ENCODE measurements at places on chromosomes 4 and X.

- DNase-seq = no peak
These were observed 68.4 kb upstream of the RELL1 start for GRCh38 chr4:37754410-37755185.

GRCh38 chr4:184674011-184674410, 24.5 kb downstream of the PRIMPOL start:
- DNase-seq = no peak

DNA sequence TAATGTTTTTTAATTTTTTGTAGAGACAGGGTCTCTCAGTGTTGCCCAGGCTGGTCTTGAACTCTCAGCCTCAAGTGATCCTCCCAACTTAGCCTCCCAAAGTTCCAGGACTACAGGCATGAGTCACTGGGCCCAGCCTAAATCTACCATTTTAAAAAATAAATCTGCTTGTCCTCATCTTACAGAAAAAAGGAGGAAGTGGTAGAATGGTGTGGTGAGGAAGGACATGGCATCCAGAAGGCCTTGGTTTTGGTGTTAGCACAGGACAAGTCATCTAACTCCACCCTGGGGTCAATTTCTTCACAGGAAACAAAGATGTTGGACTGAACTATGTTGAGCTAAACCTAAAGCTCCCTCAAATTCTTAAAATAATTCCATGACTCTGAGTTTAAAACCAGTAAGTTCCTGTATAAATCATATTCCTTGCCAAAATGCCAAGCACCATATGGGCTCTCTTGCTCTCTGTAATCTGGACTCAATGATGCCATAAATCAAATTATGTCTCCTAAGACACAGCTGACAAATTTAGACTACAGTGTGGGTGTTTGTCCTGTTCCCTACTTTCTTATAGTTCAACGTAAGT, 253.9 kb upstream of the NOCT start:
- no peak for DNase-seq

DNA sequence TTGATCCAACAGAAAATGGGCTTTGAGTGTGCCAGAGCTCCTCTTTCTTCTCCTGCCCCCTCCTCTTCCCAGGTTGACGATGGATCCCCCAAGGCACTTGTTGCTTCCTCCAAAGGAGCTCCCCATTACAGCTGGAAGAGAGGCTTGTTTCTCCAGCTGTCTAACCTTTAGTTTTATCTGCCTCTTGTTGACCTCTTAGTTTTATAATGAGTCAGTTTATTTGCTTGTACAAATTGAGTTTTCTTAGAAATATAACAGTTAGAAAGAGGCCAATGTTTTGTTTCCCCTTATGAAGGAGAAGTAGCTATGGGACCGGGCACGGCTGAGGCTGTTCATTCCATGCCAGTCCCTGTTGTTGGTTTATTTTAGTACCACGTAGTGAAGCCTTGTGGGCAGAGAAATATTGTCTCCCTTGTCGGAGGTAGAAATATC, 158.2 kb downstream of the SPRY1 start:
- DNase-seq = no peak

DNA sequence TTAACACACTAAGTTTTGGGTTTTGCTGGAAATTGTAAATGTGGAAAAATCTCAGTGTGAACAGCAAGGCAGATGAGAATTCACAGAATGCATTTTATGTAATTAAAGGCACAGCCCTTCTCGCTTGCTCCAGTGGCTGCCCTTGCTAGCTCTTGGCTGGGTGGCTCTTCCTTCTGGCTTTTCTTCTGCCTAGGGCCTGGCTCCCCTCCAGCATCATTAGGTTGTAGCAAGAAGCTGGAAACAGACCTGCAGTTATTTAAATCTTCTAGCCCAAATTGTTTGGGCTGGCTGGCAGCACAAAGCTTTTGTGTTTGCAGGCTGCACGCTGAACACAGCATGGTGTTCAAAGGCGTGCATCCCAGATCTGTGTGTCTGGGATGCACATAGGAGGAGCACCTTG, 56.5 kb downstream of the LIMCH1 start:
- peak; percentile 91 for DNase-seq

DNA sequence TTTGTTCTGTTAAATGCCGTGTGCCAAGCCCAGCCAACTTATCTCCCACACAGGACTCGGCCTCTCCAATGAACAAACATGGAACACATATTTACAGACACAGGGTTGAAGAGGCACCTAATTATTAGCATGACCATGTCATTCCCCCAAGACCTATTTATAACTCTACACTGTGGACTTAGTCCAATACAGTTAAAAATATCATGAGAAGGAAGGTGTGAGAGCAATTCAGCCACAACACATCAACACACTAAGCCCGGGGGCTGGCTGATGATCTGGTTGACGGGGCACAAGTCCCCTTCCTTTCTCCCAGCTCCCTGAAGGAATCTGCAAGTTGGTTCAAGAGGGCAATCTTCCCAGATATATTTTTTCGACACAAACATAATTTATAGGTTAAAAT, 28.1 kb downstream of the MANBA start:
- DNase-seq = no peak

GRCh38 chr4:2817701-2818350, 24.9 kb downstream of the SH3BP2 start:
- no peak for DNase-seq

DNA sequence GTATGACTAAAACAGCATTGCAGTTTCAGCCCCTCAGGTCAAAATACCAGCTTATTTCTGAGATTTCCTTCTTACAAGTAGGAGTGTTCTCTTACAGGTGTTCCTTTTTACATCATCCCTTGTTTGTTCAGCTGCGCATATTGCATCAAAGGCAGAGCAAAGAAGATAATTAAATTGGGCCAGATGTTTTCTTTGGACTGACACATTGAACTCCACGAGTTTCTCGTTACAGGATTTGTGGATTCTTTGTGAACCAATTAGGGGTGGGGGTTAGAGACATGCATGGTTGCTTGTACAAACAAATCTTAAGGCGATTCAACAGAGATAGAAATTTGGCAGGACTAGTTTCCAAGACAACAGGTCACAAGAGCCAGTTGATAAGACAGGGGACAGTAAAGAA, 95.7 kb downstream of the SPANXN4 start:
- DNase-seq = no peak

- DNase-seq = no peak
These were observed 852.4 kb downstream of the CCSER1 start for GRCh38 chr4:90979556-90979955.

DNA sequence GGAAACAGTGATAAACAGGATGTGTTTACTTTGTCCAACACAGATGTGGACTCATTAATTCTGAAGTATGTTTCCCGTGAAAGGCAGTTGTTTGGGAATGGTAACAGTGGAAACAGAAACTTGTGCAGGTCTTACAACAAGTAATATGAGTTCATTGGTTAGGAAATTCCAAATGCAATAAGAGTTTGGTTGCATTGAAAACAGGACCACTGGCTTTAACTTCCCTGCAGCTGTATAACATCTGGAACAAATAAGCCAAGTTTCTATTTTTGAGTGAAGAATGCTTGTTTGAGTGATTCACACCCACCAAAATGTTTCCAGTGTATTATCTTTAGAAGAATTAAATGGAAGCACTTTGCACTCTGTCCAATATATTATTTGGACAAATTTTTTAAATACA, 82.4 kb upstream of the BMP3 start:
- DNase-seq = no peak

GRCh38 chr4:137283737-137284136, 248.6 kb downstream of the PCDH18 start:
- no peak for DNase-seq

DNA sequence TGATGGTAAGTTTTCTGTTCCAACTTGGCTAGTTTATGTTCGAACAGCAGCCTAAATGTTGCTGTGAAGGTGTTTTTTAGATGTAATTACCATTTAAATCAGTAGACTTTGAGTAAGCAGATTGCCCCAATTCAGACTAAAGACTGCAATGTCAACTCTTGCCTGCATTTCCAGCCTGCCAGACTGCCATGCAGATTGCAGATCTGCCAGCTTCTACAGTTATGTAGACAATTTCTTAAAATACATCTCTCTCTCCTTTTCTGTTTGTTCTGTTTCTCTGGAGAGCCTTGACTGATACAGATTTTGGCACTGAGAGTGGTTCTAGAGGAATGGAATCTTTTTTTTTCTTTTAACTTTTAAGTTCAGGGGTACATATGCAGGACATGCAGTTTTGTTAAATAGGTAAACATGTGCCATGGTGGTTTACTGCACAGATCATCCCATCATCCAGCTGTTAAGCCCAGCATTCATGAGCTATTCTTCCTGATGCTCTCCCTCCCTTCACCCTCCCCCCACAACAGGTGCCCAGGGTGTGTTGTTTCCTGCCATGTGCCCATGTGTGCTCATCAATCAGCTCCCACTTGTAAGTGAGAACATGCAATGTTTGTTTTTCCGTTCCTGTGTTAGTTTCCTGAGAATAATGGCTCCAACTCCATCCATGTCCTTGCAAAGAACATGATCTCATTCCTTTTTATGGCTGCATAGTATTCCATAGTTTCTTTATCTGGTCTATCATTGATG, 227.8 kb downstream of the CPE start:
- DNase-seq = no peak

Measured in spinal cord (tissue), 10 donors.